ENCODE measurements at places on chromosomes 4 and X.

DNA sequence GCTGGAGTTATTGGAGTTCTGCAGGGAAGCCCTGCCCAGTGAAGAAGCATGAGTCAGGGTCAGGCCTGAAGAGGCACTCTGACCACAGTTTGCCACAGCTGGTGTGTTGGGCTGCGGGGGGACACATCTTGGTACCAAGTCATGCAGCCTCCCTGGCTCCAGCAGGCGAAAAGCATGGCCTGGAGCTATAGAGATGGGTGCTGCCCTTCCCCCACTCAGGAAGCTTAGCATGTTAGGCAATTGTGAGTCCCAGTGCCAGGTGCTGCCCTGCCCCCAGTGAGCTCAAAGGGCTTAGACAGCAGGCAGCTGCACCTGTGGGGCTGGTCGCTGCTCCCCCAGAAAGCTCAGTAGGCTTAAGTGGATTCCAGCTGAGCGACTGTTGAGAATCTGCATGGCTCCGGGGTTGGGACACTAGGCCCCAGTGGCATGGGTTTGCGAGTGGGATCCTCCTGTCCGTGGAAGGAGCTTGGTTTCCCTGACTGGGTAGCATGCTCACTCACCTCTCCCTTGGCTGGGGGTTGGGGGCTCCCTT is 755.5 kb downstream of the GLUD2 start:
- DNase-seq = no peak

DNA sequence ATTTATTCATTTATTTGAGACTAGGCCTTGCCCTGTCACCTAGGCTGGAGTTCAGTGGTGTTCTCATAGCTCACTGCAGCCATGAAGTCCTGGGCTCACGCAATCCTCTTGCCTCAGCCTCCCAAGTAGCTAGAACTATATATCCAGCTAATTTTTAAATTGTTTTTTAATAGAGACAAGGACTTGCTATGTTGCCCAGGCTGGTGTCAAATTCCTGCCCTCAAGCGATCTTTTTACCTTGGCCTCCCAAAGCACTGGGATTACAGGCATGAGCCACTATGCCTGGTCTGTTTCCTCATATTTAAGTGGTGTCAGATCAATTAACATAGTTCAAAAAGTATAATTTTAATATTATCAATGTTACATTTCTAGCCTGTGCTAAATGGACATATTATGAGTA is 68.5 kb downstream of the AFF1 start:
- no peak for DNase-seq

DNA sequence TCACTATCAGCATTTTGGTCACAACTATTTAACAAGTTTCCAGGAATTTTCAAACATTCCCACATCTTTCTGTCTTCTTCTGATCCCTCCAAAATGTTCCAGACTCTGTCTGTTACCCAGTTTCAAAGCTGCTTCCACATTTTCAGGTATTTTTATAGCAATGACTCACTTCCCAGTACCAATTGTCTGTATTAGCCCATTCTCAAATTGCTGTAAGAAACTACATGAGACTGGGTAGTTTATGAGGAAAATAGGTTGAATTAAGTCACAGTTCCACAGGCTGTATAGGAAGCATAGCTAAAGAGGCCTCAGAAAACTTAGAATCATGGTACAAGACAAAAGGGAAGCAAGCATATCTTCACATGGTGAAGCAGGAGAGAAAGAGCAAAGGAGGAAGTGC is 475.0 kb upstream of the PCDH7 start:
- no peak for DNase-seq

GRCh38 chr4:110475881-110476818 is at the start of gene ENPEP:
TSS of gene ENPEP (plus strand) at chr4:110476155. CDS start at chr4:110476415, 260 bp downstream.
- no peak for DNase-seq

GRCh38 chr4:139962130-139962684 is 191.8 kb downstream of the MAML3 start:
- DNase-seq = no peak

GRCh38 chrX:136608295-136608933 is 39.5 kb upstream of the CD40LG start:
- DNase-seq = no peak

GRCh38 chr4:16573206-16573605 is 325.2 kb downstream of the LDB2 start:
- no peak for DNase-seq

GRCh38 chrX:154000051-154000450 is 19.7 kb downstream of the IRAK1 start:
- DNase-seq = no peak

- DNase-seq = no peak
Measured at GRCh38 chr4:128385683-128386304, 98.2 kb upstream of the PGRMC2 start.

DNA sequence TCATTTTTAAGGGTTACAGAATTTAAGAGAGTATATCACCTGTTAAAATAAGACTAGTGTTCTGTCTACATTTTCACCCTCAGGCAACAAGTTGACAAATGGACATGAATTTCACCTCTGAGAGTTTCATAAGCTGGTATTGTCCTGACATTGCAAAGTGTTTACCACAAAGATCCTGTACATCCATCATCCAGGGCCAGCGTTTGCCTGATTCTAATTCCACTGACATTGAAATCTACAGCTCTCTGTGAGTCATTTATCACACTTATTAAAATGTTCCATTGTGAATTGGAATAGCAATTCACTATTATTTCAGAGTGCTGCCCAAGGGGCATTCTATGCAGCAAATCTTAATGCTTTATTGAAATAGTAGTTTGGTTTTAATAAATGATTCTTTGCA is 1499.4 kb upstream of the PCDH7 start:
- no peak for DNase-seq

DNA sequence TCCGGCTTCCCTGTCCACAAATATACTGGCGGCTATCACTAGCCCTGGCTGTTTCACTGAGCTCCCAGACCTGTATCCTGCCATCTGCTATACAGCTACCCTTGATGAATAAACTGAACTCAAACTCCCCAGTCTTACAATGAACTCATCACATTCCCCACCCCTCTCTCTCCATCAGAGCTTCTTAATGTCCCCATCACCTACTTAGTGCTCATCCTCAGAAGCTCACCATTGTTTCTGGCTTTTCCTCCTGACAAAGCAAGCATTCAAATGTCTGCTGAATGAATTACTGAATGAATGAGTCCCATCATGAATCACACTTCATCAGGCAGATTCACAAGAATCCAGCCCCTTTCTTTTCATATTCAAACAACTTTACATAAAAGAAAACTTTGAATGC is 5.7 kb upstream of the DGAT2L6 start:
- no peak for DNase-seq

DNA sequence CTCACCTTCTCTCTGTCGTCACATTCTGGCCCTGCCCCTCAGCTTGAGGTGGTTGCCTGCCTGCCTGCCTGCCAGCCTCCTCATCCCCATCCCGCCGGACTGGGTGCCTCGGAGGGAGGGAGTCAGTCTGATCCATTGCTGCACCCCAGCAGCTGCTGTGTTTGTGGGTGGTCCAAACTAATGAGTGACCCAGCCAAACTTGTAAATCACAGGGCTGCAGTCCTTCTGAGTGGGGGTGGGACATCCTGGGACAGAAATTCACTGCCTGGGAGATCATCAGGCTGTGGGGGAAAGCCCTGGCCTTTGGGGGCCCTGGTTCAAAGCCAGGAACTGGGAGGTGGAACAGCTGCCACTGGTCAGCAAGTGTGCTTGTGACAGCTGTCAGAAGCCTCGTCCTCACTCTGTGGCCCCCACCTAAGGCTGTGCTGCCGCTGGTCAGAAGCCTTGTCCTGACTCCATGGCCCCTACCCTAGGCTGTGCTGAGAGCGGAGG is 5.6 kb downstream of the GPR78 start:
- DNase-seq = no peak

DNA sequence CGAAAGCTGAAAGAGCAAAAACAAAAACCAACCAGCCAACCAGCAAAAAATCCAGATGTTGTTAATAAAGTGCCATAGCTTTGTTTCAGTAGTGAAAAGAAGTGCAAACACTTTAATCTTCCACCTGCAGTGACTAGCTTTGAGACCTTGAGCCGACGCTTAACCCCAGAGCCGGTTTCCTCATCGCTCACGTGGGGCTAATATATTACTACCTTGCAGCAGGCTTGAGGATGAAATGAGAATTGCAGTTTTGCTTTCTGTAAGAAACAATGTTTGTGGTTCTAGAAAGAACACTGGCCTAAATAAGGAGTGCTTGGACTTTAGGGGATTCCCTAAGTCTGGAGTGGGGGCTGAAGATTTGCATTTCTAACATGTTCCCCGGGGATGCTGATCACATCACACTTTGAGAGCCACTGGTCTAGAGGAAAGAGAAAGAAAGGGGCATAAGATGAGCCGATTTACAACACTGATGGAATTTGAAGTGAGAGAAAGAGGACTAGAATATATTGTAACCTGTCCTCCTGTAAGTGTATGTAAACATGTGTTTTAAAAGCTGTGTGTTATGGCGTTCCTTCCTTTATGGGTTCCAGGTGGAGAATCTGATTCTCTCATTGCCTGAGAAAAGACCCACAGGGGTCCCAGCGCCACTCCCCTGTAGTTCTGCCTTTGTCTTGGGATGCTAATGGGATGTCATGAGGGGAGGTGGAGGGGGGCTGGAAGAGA is 1.4 kb downstream of the FGF2 start:
- DNase-seq = no peak

- DNase-seq = no peak
Measured at GRCh38 chr4:113781439-113782040, 20.0 kb upstream of the CAMK2D start.

- no peak for DNase-seq
Measured at GRCh38 chr4:77501240-77501639, 104.4 kb upstream of the CXCL13 start.

DNA sequence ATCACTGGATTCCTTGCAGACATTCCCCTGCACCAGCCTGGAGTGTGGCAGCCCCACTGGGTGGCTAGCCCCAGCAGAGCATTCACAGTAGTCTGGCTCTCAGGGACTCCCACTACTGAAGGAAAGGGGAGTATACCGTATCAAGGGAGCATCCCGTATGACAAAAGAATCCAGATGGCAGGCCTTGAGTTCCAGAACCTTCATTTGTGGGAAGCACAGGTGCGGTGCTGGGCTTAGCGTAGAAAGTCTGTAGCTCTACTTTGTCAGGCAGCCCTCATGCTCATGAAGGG is 79.6 kb downstream of the CENPC start:
- DNase-seq = no peak

GRCh38 chrX:117508021-117508420 is 608.6 kb downstream of the KLHL13 start:
- no peak for DNase-seq

GRCh38 chrX:153450114-153450948 is 4.5 kb upstream of the TREX2 start:
- DNase-seq = no peak

DNA sequence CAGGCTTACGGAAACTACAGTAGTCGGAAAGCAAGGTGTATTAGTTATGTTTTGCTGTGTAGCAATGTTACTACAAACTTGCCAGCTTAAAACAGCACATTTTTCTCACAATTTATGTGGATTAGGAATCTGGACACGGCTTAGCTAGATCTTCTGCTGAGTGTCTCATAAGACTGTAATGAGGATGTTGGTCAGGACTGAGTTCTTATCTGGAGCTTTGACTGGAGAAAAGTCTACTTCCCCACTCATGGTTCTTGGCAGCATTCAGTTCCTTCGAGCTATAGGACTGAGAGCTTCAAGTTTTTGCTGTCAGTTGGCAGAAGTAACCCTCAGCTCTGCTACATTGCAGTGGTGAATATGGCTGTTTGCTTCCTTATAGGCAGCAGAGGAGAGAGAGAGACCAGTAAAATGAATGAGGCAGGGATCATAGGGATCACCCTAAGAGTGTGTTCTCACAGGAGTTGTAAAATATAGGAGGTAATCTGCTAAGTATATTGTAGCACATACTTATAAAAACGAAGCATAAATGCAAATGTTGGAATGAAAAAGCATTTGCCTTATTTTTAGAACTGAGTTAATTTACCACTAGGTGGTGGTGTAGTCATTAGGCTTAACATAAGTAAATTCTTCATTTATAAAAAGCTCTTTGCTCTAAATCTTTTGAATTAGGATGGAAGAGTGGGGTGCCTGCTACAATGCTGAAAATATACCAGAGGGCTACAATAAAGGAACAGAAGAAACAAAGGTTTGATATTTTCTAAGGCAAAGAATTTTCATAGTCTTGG is 38.6 kb downstream of the ALG13 start:
- DNase-seq = no peak

All from activated CD8-positive, alpha-beta memory T cell treated with anti-CD3 and anti-CD28 coated beads for 1 hour (primary cell).